Activated naive CD4-positive, alpha-beta T cell treated with anti-CD3 and anti-CD28 coated beads, Interleukin-2, amount 50 U/mL, for 72 hours (primary cell): ENCODE measurements at places on chromosomes 6 and 20. TPM values are rescaled to one million over a fixed set of nuclear protein-coding genes. Genes with fewer than 3 reads are reported as not detected.
A peak's percentile ranks its signal among the peaks of the same experiment; 100 is the strongest.

GABRR1 gene
- not detected for total RNA-seq

ZFP57 gene
- not detected for total RNA-seq

PRDM13 gene
- total RNA-seq = not detected

COL10A1 gene
- total RNA-seq = not detected

SRMS gene
- not detected for total RNA-seq

CLVS2 gene
- total RNA-seq = not detected

MUC21 gene
- total RNA-seq = not detected

ANKRD66 gene
- not detected for total RNA-seq

BNIP5 gene
- not detected for total RNA-seq

- DNase-seq = no peak
Observed at GRCh38 chr20:34710861-34711574, 6.9 kb downstream of the TP53INP2 start.

DNA sequence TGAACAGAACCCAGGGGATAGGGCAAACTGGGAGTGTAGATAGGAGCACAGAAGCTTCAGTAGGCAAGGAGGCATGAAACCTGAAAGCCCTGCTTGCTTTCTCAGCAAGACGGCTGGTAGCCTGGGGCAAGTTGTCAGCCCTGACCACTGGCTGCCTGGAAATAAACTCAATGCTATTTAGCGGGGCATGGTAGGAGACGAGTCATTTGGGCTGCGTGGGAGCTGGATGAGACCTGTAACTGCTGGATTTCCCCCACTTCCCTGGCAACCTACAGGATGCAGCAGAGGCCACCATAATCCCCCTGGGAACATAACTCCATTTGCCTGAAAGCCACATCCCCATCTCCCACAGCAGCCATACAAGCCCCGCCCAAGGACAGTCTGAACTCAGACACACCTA lies 332.6 kb upstream of the TBX18 start:
- no peak for DNase-seq

DNA sequence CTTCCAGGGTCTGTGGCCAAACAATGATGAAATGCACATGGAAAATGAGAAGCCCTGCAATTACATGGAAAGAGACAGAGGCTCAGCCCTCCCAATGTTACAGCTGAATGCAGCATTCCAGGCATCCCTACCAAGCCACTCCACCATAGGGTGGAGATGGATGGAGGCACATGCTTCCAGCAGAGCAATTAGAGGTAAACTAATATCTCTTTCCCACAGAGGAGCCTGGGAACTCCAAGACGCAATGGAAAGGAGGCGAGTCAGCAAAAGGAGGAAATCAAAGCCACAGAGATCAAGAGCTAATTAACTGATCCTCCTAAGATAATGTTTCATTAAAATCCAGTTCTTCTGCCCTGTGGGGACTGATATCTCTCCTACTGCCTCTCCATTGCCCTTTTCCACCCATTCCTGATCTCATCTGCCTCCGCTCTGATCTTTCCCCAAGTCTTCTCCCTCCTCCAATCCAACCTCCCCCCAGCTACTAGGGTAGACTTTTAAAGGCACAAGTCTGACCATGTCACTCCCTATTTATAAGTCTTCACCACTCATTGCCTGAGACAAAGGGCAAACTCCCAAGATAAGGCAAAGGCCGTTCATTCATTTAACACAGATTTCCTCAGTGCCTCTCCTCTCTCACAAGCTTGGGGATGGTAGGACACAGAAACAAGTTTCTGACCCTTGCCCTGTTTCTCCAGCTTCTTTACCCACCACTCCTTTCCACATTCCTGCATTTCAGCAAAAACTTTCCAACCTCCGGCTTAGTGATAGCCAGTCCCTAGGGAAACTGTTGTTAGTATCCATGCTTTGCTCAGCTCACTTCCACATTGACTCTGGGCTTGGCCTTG lies 14.3 kb upstream of the KCNB1 start:
- no peak for DNase-seq

DNA sequence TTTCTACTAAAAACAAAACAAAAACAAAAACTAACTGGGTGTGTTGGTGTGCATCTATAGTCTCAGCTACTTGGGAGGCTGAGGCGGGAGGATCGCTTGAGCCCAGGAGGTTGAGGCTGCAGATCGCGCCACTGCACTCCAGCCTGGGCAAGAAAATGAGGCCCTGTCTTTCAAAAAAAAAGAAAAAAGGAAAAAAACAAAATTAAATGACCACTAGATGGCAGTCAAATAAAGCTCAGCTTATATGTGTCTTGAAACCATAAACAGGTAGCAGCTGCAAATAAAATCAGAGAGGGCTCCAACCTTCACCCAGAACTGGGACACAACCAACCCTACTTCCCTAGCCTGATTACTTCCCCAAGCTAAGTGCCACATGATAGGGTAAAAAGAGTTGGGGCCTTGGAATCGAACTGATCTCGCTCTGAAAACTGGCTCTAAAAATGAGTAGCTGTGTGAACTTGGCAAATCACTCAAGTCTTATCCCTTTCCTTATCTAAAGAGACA lies 67.1 kb upstream of the ADGRF4 start:
- DNase-seq = no peak

- DNase-seq = peak; percentile 67
Observed at GRCh38 chr6:31083742-31084354, 28.5 kb downstream of the C6orf15 start.

DNA sequence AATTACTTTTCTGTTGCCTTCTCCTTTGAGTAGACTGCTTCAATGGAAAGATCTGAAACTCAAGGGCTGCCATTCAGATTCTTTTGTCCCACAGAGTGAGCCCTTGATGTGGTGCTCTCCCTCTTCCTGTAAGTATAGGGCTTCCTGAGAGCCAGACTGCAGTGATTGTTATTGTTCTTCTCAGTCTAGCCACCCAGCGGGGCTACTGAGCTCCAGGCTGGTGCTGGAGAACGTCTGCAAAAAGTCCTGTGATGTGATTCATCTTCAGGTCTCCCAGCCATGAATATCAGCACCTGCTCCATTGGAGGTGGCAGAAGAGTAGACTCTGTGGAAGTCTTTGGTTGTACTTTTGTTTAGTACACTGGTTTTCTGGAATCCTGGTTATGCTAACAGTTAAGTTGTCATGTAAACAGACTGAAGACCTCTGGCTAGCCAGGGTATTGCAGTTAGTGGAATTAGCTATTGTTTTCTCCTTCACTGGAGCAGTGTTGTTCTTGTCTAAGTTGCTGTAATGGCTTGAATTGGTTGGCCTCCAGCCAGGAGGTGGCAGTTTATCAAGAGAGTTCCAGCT lies 240.9 kb downstream of the COL12A1 start:
- DNase-seq = no peak

- peak; percentile 54 for DNase-seq
Observed at GRCh38 chr20:63830841-63831588, at the start of gene ZBTB46. Gene ZBTB46 (minus strand): TSS chr20:63831264. CDS start chr20:63790757, 40,507 bp downstream.

GRCh38 chr6:137661601-137662000 lies 167.4 kb upstream of the OLIG3 start:
- DNase-seq = no peak

DNA sequence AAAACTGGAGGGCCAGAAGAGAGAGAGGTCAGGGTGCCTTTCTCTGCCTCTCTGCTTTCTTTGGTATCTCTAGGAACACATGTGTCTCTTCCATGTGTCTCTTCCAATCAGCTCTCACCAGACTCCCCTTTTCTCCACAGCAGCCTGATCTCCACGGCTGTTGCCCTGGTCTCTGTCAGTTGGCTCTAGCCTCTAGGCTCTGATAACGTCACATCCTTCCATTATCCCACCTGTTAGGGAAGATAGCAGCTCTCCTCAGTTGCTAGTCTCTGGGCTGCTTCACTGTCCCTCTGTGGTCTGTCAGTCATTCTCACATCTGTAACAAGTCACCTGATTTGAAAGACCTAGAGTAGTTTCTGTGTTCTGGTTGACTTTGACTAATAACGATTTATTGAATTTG lies 80.2 kb downstream of the PLCB4 start:
- no peak for DNase-seq

GRCh38 chr6:25950297-25950696 lies 12.3 kb upstream of the TRIM38 start:
- no peak for DNase-seq

DNA sequence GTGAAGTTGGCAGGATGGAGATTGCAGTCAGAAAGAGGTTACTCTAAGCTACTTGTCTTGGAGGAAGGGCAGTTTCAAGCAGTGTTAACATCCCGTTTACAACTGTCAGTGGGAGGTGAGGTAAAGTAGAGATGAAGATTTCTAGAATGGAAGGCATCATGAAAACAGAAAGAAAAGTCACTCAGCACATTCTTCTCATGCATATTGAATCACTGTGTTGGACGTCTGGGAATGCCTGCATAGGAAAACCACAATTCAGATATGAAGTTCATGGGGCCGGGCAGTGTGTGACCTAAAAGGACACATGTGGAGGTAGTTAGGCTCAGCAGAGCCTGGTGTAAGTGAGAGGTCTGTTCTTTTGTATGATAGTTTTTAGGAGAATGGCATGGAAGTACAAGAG lies 73.5 kb upstream of the LAMP5 start:
- DNase-seq = no peak

GRCh38 chr20:23145281-23145700 lies 59.2 kb upstream of the CD93 start:
- peak; percentile 16 for DNase-seq

DNA sequence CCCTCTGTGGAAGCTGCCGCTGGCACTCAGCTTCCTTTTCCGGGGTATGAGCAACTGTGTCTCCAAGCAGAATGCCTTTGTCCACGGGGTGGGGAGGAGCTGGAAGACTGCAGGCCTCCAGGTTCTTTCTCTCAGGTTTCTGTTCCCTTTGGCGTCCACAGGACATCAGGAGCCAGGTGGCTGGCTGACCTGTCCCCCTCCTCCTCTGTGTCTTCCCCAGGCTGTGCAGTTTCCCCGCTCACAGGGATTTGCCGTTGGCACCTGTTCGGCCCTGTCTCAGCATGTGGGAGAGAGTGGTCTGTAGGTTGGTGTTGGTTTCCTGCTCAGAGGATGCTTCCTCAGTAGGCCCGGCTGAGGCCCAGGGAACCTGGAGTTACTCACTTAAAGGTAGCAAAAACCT lies 43.5 kb downstream of the CDS2 start:
- no peak for DNase-seq

GRCh38 chr20:17943343-17943742 lies 25.3 kb downstream of the SNX5 start:
- no peak for DNase-seq

DNA sequence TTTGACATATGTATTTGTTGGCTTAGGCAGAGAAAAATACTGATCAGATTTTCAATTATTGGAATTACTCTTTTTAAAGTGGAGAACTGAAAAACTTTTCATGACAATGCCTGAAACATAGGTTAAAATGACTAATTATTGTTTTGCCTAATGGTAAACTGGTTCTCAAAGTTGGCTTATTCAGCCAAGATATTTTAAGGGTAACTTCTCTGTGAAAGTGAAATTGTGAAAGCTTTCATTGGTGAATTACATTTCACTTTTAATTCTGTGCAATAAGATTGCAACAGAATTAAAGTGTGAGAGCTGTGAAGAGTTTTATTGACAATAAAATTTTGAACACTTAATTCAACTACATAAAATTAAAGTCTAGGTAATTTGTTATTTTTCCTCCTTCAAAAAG lies 24.5 kb downstream of the KIAA0408 start:
- no peak for DNase-seq

DNA sequence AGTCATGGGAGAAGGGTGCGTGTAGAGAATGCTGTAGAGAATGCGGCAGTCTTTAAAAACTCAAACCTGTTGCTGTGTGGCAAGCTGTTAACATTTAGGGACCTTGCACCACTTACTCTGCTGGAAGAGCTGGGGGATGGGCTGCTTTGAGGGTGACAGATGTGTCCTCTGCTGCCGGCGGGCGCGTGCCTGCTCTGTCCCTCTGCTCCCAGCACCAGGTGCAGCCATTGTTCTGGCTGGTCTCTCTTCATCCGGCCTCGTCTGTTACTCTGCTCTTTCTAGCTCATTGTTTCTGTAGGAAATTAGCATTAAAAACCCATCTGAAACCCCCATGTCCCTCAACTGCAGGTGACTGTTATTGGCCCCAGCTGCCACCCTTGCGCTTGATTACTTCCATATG lies 78.5 kb downstream of the CBFA2T2 start:
- no peak for DNase-seq

DNA sequence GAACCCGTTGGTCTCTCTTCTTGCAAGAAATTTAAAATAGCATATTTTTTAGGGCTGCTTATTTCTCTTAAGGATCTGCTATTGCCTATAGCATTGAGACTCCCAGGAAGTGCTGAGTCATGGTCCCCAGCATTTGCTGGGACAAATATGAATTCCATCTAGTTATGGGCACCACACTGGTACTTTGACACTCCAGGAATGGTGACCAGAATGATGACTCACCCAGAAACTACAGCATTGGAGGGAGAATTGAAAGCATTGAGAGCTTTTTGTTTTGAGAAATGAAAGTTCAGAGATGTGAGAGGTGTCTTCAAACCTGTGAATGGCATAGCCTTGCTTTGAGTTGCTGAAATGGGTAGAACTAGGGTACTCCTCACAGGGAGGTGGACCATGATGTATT lies 699.7 kb downstream of the DHX35 start:
- DNase-seq = no peak

DNA sequence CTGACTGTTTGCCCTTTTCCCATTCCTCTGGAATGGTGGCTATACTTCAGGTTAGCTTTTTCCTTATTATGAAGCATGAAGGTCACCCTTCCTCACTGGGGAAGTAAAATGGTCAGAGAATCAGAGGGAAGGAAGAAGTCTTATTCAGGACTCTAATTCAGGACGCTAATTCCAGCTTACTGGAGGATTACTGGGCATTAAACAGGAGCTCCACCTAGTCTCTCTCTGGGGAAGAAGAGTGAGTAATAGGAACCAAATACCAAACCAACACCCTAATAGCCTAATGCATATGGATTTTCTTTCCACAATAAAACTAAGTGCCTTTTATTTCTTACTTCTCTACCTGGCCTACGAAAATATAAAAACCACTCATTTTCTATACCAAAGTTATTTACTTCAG lies 10.1 kb downstream of the CRISP1 start:
- DNase-seq = no peak

DNA sequence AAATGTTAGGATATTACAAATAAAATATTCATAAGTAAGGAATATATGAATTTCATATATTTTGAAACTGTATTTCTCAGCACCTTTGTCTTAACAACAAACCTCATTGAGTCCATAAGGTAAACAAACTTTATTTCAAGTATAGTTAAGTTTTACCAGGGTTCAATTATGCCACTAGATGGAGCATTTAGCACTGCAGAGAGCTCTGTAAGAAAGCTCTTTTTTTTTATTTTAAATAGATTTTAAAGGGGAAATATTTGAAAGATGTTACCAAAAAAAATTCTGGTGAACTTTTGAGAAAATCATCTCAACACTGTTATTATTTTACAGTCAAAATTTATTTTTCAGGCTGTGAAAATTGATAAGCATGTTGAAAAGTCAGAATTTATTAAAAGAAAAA lies 955.2 kb upstream of the EYS start:
- no peak for DNase-seq
